ENCODE measurements at places on chromosomes 12 and 14.

DNA sequence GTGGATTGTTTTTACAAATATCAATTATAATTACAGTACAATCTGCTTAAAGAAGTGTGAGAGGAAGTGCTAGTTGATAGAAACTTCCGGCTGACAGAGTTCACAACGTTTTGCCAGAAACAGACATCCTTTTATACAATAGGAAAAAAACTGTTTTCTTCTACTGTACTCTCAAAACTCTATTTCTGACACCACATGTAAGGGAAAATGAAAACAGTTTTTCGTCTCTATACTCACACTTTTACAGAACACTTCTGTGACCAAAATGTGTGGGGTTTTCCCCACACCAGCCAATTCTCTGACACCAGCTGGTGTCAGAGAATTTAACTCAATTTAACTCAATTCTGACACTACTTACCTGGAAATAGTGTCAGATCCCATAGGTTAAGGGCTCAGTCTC, 24.2 kb upstream of the HIF1A start:
- peak; percentile 49 for DNase-seq

DNA sequence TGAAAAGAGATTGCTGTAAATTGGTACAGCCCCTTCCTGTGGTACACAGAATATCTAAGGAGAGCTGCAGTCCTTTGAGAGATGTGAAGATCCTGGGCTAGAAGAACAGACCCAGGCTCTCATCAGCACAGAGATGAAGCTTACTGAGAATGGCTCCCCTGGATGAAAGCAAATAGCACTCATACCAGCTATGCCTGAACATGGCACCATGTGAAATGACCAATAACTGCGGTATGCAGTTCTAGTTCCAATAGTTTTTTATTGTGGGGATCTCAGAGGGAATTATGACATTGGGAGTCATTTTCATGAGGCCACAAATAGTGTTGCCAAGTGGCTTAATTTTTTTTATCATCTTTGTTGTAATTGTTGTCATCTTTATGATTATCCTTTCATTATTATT, 15.4 kb upstream of the TRHDE start:
- DNase-seq = no peak

- DNase-seq = no peak
Observed at GRCh38 chr12:49905718-49906314, 2.1 kb upstream of the FAIM2 start.

GRCh38 chr12:106769546-106769945, 4.9 kb upstream of the RIC8B start:
- no peak for DNase-seq

GRCh38 chr14:59330455-59330854, 134.7 kb downstream of the GPR135 start:
- DNase-seq = no peak

DNA sequence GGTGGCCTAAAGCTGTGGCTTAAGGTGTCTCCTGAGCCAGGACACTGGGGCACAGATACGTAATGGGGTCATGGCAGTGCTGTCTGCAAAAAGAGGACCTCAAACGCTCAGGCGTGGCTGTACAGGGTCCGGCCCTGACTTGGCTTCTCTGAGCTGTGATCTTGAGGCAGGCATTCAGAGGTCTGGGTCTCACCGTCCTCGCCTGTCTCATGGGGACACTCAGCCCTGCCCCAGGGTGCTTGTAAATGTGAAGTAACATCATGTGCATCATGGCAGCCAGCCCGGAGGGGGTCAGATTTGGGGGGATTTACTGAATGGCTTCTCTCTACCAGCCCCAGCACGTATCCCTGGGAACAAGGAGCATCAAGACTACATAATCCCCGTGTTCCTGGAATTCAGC, 28.8 kb downstream of the DIO3 start:
- no peak for DNase-seq

- peak; percentile 93 for DNase-seq
Observed at GRCh38 chr14:52553671-52554575, 1.3 kb downstream of the GPR137C start.

GRCh38 chr14:103653805-103654204, 24.8 kb downstream of the KLC1 start:
- DNase-seq = no peak

DNA sequence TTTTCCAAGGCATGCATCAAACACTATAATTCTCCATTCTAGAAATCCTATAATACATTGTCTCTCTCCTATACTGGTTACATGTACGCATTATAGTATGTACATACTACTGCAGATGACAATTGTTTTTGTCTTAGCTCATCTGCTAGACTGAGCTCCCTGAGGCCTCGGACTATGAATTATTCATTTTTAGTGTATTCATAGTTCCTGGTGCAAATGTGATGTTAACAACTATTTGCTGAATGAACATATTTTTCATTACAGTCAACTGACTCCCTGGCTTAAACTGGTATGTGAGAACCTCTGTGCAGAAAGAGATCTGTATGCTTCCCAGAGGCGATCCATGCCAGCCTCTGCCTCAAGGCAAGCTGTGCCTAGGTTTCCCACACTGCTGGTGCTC, 91.8 kb upstream of the PARP11 start:
- DNase-seq = no peak

DNA sequence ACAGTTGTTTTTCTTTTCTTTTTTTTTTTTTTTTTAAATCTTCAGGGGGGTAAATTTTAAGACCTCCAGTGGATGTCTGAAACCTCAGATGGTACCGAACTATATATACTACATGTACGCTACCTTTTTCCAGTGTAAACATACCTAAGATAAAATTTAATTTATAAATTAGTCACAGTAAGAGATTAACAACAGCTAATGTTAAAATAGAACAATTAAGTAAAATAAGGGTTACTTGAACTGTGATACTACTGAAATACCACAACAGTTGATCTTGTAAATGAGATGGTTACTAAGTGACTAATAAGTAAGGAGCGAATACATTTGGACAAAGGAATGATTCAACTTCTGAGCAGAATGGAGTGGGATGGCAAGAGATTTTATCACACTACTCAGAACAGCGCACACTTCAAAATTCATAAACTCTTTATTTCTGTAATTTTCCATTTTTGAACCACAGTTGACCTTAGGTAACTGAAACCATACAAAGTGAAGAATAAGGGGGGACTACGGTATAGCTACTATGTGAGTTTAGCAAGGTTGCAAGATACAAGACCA, 80.5 kb upstream of the PCED1B start:
- DNase-seq = no peak

DNA sequence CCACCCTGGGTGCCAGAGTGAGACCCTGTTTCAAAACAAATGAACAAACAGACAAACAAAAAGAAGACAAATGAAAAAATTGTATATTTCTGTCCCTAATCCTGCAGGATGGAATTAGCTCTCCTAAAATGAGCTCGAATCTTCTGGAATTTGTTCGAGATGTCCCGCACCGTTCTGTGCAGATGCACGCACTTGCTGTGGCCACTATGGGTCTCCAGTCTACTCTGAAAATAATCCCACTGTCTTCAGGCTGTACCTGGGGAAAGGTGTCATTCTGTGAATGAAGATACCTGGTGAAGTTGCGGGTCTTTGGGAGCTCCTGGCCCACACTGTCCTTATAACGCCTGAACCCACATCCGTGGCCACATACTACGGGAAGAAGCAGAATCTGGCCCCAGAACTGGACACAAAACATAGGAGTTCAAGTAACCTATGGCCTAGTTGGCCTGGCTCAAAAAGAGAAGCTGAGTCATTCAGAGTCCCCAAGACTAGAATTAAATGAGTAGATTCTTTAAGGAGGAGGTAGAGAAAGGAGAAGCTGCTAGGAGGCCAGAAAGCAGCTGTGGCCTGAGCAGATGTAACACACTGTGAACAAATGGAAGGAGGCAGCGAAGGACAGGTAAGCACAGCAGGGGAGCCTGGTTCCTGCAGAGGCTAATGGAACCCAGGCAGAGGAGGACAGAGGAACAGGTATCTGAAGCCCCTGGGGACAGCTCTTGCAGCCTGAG, 108.6 kb downstream of the FOXN3 start:
- no peak for DNase-seq

GRCh38 chr12:131894981-131895639, 688 bp downstream of the ULK1 start:
- peak; percentile 21 for DNase-seq

GRCh38 chr12:73308747-73309146, 1036.6 kb downstream of the TRHDE start:
- DNase-seq = no peak

- no peak for DNase-seq
Observed at GRCh38 chr14:33733310-33733709, 217.6 kb downstream of the EGLN3 start.

DNA sequence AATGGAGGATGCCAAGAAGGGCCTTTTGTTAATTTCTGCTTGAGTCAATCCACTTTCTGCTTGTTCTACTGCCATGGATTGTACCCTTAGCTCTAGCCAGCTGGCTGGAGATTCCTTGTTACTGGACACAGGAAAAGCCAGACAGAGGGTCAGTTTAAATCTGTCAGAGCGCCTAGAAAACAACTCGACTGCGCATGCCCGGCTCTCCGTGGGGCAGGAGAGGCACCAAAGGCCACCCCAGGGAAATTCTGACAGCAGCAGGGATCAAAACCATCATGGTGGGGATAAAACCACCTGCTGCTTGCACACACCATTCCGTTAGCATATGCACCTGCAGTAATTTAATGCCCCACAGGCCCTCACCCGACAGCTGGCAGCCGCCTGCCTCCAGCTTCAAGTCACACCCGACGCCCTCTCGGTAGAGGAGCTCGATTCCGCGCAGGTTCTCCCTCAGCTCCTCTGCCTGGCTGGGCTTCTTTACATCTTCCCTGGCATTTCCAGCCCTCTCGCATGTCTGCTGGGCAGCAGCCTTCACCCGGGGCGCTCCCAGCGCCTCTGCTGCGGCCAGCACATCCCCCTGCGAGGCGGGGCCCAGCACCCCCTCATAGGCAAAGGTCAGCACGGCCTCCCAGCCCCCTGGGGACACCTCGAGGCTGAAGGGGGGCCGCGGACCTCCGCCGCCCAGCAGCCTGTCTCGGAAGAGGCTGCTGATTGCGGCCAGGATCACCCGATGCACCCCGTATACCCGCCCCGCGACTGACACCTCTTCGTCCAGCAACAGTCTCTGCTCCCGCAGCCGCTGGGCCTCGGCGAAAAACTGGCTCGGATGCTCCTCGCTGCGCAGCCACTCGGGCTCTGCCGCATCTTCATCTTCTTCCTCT, 1.0 kb downstream of the KLHL33 start:
- DNase-seq = no peak

DNA sequence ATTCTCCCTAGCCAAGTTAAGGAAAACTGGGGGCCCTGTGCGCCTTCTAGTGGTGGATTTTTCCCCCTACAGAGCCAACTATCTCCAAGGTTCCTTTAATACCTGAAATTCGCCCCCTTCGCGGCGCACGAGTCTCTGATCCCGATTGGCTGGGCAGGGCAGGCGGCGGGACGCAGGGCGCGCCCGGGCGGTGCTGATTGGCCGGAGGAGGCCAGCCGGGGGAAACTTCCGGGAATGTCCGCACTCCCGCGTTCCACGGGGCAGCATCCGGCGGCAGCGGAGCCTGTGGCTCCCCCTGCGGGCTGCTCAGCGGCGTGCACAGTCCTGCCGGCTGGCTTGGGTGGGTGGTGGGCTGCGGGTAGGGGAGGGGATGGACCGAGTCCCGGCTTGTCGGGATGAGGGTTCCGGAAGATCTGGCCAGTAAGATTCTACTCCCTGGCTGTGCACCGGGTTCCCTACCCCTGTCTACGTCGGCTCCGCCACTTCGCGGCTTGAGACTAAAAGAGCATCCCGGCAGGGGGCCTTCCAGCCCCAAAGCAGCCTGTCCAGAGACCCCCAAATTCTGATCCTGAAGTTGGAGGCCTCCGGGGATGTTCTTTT, at the start of gene NABP2:
TSS of gene NABP2 (plus strand) at position 241 of the 600 bp plus-strand sequence. CDS start 515 bp downstream, outside the sequence.
- DNase-seq = peak; percentile 96

DNA sequence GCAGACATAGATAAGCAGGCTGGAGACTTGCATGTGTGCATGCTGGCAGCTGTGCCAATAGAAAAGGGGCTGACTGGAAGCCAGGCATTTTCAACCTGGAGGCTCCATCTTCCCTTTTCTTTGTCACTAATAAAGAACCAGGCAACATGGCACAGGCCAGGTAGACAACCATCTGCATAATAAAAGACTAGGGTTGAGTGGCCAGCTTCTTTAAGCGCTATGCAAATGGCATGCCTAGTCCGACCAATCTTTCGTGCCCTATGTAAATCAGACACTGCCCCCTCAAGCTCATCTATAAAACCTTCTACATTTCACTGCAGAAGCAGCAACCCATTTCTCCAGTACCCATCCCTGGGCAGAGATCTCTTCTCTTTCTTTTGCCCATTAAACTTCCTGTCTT, 4.6 kb upstream of the KLRC1 start:
- no peak for DNase-seq

DNA sequence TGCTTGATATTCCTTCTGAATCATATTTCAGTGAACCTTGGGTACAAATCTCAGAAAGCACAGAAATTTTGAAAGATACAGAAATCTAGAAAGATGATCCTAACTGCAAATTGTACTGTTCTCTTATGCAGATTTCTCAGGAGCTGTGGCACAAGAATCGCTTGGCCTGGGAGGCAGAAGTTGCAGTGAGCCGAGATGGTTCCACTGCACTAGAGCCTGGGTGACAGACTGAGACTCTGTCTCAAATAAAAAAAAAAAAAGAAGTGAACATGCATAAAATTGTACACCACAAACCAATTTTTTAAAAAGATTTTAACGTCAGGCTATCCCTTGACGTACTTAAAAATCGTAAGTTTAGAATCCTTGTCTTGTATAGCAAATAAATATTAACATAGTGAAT, 31.3 kb downstream of the SCAF11 start:
- DNase-seq = no peak

- no peak for DNase-seq
Observed at GRCh38 chr14:75933712-75934296, 48.0 kb downstream of the TGFB3 start.

DNA sequence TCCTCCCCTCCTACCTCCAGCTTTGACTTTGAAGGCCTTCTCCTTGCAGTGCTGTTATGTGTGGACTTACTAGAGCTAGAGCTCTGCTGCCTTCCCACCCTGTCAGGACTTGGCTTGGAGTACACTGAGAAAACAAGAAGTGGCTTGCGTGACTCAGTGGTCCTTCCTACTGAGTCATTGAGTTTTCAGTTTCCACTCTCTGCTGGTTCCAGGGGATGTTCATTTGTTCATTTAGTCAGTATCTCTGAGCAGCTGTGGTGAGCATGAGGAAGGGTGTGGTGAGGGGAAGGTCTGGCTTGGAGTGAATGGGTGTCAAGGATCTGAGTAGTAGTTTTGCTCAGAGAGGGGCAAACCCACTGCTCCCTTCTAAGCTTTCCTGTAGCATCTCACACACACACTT, 17.2 kb upstream of the ELK3 start:
- peak; percentile 74 for DNase-seq

- no peak for DNase-seq
Observed at GRCh38 chr14:49970474-49971147, 77.7 kb downstream of the ARF6 start.

GRCh38 chr12:27462151-27462694, 15.7 kb downstream of the SMCO2 start:
- DNase-seq = no peak

DNA sequence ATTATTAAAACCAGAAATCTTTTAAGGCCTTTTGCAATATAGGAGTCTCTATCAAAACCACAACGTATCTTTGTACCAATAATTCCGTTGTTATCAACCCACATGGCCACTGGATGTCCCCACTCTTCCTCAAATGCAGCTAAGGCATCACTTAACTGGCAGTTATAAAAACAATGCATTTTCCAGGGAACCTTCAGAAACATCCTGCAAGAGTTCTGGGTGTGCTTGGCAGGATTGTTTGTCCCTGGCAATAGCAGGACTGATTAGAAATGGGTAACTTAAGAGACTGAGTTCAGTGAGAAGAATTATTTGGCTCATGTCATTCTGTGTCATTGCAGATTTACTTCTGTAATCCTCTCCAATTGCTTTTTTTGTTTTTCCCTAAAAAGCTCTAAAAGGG, 112.0 kb downstream of the SLC15A5 start:
- no peak for DNase-seq

Data from CD4-positive, alpha-beta T cell treated with Interleukin-17A for 4 hours (primary cell).